Right lobe of liver (tissue), 6 donors: ENCODE measurements at places on chromosomes 11 and 22.
A peak's percentile ranks its signal among the peaks of the same experiment; 100 is the strongest.

GRCh38 chr11:9759519-9760192 is 95.8 kb downstream of the SWAP70 start:
- no peak for DNase-seq

- no peak for DNase-seq
Measured at GRCh38 chr22:47124961-47125360, 362.5 kb downstream of the TBC1D22A start.

- no peak for DNase-seq
Measured at GRCh38 chr11:120303004-120303637, 22.0 kb upstream of the TLCD5 start.

GRCh38 chr11:72226701-72227100 is 2.1 kb downstream of the INPPL1 start:
- DNase-seq: peak; percentile 33

- no peak for DNase-seq
Measured at GRCh38 chr11:101448881-101449442, 134.8 kb downstream of the TRPC6 start.

DNA sequence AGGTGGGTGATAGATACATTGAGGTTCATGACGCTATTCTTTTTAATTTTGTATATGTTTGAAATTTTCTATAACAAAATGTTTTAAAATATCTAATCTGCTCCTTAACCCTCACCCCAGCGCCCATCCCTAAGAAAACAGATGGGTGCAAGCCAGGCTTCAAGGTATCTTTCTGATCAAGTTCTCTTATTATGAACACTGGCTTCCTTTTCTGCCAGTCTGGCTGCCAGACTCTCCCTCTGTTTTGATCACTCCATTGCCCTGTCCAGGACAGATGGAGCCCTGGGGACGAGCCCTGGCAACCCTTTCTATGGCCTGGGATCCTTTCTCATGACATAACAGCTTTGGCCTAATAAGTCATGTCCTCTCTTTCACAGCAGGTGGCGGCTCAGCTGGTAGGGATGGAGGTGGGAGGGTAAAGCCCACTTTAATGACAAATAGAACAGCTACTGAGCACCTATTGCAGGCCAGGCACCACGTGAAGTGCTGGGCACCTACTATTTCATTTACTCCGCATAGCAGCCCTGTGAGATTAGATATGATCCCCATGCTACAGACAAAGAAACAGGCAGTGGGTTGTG is 38.4 kb downstream of the DRD2 start:
- DNase-seq: no peak

DNA sequence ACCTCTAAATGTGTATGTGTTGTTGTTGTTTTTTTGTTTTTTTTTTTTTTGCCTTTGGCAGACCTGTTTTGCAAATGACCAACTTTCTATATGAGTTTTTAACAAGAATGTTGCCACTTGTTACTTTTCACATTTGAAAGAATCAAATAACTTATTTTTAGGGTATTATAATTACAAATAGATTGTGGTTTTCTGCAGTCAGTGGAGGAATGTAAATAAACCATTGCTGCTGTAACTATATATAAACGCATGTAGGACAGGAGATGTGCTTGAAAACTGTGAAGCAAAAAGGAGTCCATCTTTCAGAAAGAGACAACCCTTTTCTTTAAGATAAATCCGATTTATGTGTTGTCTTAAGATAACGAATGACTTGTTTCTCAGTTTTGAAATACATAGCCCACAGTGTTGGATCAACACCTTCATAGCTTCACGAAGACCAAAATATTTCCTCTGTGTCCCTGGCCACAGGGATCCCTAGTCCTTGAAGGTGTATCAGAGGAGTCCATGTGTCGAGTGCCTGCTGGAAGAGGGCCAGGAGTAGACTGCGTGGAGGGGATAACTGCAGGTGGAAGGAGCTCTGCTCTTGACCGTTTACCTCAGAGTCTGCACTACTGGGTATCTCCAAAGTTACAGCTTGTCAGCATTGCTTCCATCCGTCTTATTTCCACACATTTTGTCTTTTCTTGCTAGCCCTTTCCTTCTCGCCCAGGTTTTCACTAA is 24.7 kb downstream of the TNRC6B start:
- DNase-seq: no peak

- DNase-seq: no peak
Measured at GRCh38 chr11:10443152-10443551, 11.9 kb upstream of the AMPD3 start.

DNA sequence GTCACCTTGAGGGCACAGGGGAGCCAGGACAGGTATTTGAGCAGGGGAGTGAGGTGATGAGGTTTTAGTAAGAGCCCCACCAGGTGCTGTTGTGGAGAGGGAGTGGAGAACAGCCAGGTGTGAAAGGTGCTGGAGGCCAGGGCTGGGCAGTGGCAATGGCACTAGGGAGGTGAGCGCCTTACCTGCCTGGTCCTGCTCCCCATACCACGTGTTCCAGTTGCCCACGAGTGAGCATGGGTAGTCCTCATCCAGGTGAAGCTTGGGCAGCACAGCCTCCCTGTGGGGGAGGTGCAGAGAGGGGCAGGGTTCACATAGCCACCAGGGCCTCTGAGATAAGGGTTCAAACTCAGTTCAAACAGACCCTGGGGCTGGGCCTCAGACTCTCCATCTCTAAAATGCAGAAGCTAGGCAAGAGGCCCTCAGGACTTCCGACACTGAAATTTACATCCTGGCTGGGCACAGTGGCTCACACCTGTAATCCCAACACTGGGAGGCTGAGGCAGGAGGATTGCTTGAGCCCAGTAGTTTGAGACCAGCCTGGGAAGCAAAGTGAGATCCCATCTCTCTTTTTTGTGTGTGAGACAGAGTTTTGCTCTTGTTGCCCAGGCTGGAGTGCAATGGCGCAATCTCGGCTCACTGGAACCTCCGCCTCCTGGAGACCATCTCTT is 11.8 kb downstream of the NIPSNAP1 start:
- no peak for DNase-seq

DNA sequence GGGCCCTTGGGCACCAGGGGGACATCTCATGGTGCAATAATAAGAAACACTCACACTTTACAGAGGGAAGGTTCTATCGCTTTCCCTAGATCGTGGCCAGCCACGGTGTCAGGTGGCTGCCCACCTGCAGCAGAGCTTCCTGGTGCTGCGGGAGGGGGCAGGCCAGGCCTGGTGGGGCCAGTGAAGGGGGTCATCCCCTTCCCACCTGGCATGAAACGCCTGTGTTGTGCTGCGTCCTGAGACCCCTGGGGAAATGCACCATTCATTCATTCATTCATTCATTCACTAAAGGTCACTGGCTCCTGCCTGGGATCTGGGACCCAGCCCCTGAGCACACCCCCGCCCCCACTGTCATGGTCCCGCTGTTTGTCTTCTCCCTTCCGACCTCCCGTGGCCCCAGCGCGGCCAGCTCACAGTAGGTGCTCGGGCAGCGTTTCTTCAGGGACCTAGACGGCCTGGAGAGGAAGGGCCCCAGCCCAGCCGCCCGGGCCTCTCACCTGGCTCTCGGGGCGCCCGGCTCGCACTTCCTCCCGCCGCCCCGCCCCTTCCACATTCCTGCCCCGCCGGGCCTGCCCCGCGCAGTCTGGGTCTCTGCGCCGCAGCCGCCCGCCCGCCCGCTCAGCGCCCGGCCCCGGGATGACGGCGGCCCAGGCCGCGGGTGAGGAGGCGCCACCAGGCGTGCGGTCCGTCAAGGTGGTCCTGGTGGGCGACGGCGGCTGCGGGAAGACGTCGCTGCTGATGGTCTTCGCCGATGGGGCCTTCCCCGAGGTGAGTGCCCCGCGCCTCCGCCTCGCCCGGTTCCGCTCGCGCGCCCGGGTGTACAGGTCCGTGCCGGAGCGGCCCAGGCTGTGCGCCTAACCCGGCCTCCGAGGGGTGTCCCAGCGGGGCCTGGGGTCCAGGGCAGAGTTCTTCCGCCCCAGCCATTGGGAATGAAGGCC is at the start of gene RHOD:
Gene RHOD, plus strand, starts transcription at position 581 of the 938 bp plus-strand sequence. Its CDS starts 56 bp downstream, at position 637.
- DNase-seq: peak; percentile 68

GRCh38 chr11:46338988-46339666 is 8.1 kb upstream of the DGKZ start:
- no peak for DNase-seq

- no peak for DNase-seq
Measured at GRCh38 chr11:127993788-127994187, 593.6 kb downstream of the ETS1 start.

DNA sequence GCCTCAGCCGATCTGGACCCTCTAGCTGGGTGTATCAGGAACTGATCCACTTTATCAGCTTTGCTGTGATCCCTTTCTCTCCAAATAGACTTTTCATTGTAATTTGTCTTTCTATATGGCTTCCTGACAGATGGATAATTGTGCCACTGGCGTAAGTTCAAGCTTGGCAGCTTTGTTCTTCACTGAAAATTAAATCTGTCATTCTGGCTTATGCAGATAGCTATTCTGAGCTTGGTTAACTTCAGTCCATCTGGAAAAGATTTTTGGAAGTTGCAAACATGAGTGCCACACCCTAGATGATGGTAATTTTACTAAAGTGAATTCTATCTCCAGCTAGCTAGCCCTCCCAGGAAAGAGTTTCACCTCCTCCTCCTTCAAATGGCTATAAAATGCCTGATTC is 8.1 kb downstream of the OR5A2 start:
- DNase-seq: no peak

DNA sequence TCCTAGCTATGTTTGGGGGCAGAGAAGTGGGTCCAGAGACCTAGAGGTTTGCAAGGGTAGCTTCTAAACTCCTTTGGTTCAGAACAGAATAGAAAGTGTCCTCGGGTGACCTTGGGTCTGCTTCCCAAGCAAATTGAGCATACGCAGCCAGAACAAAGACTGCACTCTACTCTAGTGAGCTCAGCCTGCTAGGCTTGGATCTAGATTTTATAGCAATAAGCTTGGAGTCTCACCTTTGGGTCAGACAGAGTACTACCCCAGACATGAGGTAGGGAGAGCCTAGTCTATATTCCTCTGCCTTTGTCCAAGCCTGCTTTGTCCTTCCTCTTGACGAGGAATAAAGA is 52.6 kb upstream of the ELF5 start:
- DNase-seq: no peak

- no peak for DNase-seq
Measured at GRCh38 chr22:48098921-48099245, 1336.4 kb downstream of the TBC1D22A start.

DNA sequence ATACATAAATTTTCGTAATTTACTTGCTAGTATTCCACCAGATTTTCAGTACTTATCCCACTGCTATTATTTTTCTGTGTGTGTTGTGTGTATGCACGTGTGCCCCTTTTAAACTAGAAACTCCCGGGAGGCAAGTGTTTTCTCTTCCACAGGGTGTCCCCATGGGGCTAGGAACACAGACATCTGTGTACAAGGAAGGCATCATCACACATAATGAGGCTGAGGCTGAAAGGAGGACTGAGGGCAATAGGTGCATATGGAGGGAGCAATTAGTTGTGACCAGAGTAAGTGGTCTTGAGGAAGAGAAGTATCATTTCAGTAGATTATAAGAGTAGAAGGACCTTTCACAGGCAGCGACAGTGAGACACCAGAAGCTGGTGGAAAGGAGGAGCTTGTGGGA is 2.1 kb upstream of the DPAGT1 start:
- DNase-seq: no peak

GRCh38 chr11:131850507-131850906 is 480.1 kb downstream of the NTM start:
- no peak for DNase-seq

DNA sequence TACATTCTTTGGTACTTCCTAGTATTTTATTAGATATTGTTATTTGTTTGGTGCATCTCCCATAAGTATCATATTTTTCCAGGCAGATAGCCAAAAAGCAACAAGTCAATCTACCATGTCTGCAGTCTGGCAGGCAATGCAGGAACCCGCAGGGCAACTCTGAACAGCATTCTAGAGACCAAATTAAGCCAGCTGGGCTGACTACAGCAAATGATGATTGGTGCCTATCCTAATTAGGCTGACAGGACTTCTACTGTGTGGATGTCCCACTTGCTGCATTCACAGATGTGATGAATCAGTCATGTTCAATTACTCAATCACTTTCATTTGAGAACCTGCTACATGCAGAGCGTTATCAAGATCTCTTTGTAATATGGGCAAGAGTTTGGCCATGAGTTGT is 40.3 kb upstream of the AMOTL1 start:
- DNase-seq: no peak

- no peak for DNase-seq
Measured at GRCh38 chr11:93659196-93659595, 2.3 kb upstream of the CEP295 start.

- no peak for DNase-seq
Measured at GRCh38 chr11:47087801-47088200, 88.9 kb downstream of the ARFGAP2 start.

DNA sequence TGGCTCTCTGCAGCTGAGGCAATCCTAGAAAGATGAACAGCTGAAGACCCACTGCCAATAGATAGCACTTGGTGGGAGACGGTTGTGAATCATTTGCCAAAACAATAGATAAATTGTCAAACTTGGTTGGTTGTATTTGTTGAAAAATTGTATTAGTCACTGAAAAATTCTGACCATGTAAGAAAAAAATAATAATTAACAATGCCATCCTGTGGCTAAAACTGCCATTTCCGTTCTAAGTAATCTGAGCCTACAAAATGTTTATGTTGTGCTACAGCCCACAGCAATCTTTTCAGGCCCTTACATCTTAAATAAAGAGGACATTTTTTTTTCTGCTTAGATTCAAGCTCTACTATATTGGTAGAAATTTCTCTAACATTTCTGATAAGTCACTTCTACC is 103.2 kb upstream of the ANO3 start:
- no peak for DNase-seq

GRCh38 chr11:74471668-74472429 is 4.5 kb upstream of the KCNE3 start:
- no peak for DNase-seq

DNA sequence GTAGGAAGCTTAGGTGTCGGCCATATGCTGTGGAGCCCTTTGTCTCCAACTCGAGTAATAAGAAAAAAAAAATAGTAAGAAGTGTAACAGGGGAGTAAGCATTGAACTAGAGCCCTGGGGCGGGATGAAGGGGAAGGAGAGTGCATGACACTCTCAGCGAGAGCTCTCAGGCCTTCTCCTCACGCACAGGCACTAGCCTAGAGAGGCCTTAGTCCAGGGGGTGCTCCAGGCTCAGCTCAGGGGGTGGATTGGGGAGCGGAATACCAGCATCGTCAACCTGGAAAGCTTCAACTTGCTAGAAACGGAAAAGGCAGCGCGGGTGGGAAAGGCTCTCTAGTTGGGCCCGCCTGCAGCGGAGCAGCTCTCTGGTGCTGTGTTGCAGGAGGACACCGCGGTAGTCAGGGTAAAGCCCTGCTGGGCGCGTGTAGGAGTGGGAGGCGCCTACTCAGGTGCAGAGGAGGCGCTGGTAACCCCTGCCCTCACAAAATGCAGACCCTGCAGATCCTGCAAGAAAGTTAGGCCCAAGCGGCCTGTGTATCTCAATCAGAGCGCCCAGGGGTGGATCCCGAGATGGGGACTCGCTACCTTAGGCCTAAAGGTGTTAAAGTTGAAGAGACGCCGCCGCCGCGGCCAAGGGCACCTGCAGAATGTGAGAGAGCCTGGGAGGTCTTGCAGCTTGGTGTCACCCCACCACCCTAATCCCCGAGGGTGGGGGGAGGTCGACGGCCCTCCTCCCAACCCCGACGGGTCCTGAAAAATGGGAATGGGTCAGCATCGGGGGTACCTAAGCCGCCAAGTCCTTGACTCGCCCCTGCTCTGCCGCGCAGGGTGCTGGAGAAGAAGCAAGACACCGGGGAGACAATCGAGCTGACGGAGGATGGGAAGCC is 2.8 kb downstream of the SLC17A6 start:
- DNase-seq: peak; percentile 47

- no peak for DNase-seq
Measured at GRCh38 chr11:33585586-33586209, 114.9 kb downstream of the C11orf91 start.
